ENCODE measurements at places on chromosomes 12 and 14. TPM values are rescaled to one million over a fixed set of nuclear protein-coding genes. Genes with fewer than 3 reads are reported as not detected.

CLEC2A gene
- not detected for polyA plus RNA-seq

RPGRIP1 gene
- 0.31 TPM for polyA plus RNA-seq

CEP170B gene
- 19.1 TPM for polyA plus RNA-seq

PLEKHD1 gene
- 0.19 TPM for polyA plus RNA-seq

ZNF385A gene
- polyA plus RNA-seq = 3.6 TPM

FOXN4 gene
- 0.12 TPM for polyA plus RNA-seq

SLC6A15 gene
- not detected for polyA plus RNA-seq

TAS2R7 gene
- polyA plus RNA-seq = not detected

C12orf50 gene
- not detected for polyA plus RNA-seq

ZFYVE1 gene
- polyA plus RNA-seq = 4.4 TPM

DAO gene
- not detected for polyA plus RNA-seq

LALBA gene
- polyA plus RNA-seq = not detected

RBP5 gene
- 3.9 TPM for polyA plus RNA-seq

BLTP3B gene
- polyA plus RNA-seq = 5.6 TPM

TAS2R30 gene
- not detected for polyA plus RNA-seq

STAT2 gene
- polyA plus RNA-seq = 57.3 TPM

FAM181A gene
- polyA plus RNA-seq = not detected

OTOGL gene
- 2.9 TPM for polyA plus RNA-seq

ALDH1L2 gene
- 6.0 TPM for polyA plus RNA-seq
